ENCODE measurements at places on chromosomes 5 and 9. TPM values are rescaled to one million over a fixed set of nuclear protein-coding genes. Genes with fewer than 3 reads are reported as not detected.

DNA sequence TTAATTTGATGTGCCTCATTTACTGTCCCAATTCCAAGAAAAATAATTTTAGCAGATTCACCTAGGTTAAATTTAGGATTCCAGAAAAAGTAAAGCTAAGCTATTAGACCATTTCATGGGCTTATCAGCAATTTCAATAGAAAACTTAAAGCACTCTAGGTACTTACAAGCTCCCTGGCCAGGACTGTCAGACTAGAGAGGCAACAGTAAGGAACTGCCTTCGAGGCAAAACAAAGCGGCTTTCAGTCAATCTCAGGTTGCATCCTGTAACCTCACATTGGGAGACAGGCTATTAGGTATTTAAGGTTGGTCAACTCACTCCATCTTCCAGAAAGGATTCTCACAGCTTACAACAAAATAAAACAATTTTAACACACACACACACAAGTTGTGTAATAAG is 48.7 kb upstream of the FSD1L start:
- no peak for DNase-seq

DNA sequence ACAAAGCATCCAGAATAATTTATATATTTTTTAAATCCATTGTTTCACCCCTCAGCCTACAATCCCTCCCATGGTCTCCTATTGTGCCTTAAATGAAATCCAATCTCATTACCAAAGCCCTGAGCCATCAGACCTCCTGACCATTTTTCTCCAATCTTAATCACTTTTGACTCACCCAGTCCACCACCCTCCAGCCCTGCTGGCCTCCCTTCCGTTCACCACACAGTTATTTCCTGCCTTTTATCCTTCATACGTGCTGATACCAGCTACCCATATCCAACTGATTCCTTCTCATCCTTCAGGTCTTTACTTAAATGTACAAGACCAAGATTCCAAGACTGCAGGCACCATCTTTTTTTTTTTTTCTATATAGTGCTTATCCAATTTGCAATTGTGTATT is 1026.7 kb upstream of the DMAC1 start:
- no peak for DNase-seq

- DNase-seq = no peak
Observed at GRCh38 chr5:123502120-123502519, 9.9 kb upstream of the CSNK1G3 start.

DNA sequence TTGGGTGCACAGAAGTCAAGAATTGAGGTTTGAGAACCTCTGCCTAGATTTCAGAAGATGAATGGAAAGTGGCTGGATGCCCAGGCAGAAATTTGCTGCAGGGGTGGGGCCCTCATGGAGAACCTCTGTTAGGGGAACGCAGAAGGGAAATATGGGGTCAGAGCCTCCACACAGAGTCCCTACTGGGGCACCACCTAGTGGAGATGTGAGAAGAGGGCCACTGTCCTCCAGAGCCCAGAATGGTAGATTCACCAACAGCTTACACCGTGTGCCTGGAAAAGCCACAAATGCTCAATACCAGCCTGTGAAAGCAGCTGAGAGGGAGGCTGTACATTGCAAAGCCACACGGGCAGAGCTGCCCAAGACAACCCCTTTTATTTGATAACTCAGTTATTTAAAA is 383.5 kb downstream of the TLE4 start:
- DNase-seq = no peak

GRCh38 chr5:154352960-154353548 is 92.7 kb upstream of the SAP30L start:
- no peak for DNase-seq

DNA sequence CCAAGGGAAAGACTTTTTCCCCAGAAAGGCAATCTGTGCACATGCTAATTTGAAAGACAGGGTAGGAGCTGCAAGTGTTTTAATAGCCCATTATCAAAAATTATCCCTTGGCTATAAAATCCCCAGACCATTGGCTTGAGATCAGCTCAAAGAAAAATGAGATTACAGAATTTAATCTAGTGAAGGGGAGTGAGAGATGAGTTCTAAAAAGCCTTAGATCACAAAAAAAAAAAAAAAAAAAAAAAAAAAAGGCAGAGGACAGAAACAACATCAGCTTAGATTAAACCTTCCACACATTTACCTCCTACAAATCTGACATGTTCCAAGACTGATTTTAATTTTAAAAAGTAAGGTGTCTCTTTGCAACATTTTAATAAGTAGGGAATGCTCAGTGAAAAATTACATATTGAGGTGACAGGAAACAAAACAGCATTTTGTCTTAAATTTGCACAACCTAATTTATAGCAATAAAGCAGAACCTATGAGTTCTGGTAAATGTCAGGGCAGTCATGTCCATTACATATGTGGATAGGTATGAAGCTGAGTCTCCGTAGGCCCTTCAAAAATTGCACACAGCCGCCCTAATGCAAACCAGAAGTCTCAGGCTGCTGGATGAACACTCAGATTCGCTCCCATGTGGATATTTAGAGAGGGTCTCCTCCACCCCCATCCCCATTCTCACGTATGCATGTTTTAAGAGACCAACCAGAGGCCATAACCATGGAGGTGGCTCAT is 43.4 kb downstream of the NFIB start:
- DNase-seq = no peak

- DNase-seq = no peak
Observed at GRCh38 chr5:156295431-156295830, 31.5 kb upstream of the SGCD start.

DNA sequence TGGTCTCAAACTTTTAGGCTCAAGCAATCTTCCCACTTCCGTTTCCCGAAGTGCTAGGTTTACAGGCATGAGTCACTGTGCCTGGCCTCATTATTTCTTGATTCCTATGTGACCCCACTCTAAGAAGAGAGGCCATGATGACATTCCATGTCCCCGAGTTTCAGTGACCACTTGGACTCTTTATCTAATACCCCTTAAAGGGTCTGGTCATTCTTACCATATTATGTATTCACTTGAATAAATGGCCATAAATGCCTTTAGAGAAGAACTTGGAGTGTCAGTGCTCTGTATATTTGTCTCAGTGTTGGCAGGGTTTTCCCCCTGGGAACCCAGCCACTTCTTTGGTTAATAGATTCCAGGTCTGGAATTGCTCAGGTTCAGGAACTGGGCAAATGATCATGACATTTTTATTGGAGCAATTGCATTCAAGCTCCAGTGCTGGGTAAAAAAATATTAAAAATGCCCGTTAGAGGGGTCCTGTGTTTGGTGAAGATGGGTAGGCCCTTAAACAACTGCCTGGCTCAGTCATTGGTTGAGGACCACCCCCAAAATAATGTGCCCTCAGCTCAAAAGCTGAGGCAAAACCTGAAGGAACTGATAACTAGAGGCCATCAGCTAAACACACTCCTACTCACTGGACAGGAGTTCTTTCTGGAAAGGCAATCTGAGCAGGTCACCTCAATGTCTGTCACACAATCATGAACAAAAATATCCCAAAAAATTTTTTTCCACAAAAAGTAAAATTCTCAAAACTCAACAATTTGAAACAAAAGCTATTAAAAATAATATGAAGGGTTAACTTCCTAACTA is 186.6 kb upstream of the ZNF608 start:
- DNase-seq = no peak

DNA sequence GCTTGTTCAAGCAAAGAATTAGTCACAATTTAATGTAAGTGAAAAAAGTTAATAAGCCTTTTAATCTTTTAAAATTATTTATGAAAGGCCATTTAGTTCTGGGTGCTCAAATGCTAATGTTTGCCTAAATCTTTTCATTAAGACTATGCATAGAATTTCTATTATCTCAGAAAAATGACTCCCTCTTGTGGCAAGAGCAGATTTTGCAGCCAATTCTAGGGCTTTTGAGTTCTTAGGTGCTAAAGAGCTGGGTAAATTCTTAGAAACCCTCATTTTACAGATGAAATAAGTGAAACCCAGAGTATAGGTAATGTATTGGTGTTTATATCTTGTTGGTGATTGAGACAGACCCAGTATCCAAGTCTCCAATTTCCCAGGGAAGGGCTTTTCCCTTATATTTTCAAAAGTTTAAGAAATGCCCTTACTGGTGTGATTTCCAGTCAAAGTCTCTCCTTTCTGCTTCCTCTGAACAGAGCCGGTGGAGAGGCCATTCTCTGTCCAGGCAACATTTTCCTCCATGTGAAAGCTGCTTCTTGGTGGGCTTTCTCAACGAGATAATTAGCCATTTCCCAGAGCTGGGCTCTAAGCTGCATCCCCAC is 24.1 kb upstream of the PCSK5 start:
- DNase-seq = no peak

- DNase-seq = peak; percentile 25
Observed at GRCh38 chr5:66864240-66864884, 268.2 kb downstream of the MAST4 start.

- DNase-seq = no peak
Observed at GRCh38 chr9:134181648-134182034, 17.3 kb upstream of the RNU6ATAC start.

GRCh38 chr5:177483994-177484901 is 10.8 kb upstream of the DBN1 start:
- no peak for DNase-seq

DNA sequence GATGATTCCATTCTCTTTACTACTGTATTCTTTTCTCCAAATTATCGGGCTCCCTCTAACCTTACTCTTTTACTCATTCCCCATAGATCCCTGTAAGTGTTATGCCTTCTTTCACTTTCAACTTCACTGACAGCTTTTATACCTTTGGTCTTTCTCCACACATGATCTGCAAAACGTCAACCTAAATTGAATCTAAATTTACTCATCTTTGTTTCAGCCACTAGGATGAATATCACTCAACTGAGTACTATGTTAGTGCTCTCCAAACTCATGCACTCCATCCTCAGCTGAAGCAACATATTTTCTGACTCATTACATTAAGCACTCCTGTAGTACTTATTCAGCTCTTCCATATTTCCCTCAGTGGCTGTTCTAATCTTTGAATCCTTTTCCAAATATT is 133.4 kb downstream of the ADAMTS19 start:
- DNase-seq = no peak

DNA sequence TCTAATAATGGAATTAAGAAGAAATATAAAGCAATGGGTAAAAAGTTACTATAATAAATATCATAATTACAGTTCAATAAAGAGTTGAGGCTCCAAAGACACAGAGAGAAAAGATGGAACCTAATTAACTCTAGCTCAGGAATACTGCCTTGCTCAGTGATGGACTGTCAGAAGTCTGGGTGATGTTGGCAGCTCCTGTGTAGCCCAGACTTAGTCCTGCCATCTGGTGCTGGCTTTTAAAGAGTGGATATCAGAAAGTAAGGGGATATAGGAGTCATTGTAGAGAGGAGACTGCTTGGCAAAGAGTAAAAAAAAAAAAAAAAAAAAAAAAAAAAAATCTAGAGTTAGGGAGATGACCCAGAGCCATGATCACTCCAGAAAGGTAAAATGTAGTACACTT is 551.9 kb upstream of the DMAC1 start:
- no peak for DNase-seq

GRCh38 chr5:132388244-132389050 is 18.9 kb downstream of the SLC22A5 start:
- peak; percentile 47 for DNase-seq

DNA sequence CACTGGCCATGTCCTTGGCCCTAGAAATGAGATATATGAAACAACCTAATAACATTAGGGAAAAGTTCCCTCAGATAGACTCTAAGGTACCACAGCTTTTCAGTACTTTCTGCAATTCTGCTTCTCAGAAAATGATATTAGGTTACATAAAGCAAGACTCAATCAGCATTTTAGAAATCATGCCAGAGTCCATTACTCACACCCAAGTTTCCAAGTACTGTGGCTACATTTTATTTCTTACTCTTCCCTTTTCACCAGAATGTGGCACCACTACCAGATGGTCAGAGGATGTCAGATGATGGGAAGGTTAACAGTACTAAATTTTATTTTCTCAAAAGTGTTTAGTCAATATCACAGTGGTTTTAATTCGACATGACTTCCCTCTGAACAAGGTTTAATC is 217.2 kb downstream of the MLLT3 start:
- no peak for DNase-seq

- DNase-seq = no peak
Observed at GRCh38 chr9:118929287-118929686, 439.9 kb downstream of the BRINP1 start.

DNA sequence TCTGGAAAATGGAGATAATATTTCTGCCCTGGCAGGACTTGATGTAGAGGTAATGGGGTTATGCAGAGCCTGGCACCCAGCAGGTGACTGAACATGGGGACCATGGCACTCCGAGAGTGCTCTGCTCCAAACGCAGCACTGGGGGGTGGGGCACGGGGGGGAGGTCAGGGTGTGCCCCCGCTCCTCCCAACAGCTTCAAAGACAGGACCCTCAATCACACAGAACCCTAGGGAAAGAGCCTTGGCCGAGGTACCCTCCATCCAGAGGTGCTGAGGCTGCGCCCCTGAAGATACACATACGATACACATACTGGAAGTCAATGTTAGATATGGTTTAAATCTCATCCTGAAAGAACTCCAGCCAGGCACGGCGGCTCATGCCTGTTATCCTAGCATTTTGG is 26.6 kb upstream of the CEP72 start:
- no peak for DNase-seq

DNA sequence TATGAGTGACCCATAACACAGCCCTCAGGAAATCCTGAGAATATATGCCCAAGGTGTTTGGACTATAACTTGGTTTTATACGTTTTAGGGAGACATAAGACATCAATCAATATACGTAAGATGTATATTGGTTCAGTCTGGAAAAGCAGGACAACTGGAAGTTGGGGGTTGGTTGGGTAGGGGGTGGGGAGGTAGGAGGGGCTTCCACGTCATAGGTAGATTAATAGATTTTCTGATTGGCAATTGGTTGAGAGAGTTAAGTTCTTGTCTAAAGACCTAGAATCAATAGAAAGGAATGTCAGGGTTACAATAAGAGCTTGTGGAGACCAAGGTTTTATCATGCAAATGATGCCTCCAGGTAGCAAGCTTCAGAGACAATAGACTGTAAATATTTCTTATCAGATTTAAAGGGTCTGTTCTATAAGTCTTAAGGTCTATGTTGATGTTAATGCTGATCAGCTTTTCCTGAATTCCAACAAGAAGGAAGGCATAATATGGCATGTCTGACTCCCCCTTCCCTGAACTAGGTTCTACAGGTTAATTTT is 2267.7 kb upstream of the ACO1 start:
- no peak for DNase-seq

DNA sequence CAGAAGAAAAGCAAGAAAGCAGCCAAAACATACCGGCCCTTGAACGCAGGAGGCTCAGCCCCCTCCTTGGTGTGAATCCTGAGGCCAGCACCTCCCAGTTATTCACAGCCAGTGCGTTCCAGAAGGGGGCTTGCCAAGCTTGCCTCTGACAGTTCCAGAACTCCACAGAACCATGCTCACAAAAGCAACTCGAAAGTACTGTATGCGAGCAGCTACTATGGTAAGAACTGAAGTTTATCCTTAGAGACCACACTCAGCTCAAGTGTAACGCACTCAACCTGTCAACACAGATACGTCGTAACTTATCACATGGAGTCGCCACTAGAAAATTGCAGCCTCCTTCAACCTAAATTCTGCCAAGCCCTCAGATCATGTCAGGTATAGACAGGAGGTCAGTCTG is 1.4 kb downstream of the UBAC1 start:
- no peak for DNase-seq

Gene PCDHGA6
- 9.3 TPM for total RNA-seq

Gene AFF4
- total RNA-seq = 52.2 TPM

Gene SLC6A18
- total RNA-seq = not detected

Gene KCNV2
- not detected for total RNA-seq

Gene FAM81B
- total RNA-seq = 3.9 TPM

Gene AGPAT2
- total RNA-seq = 54.8 TPM

Gene POLR3G
- total RNA-seq = 0.50 TPM

Gene NEUROG1
- total RNA-seq = not detected

Data from heart right ventricle (tissue), 16 donors.